Eye (tissue), 1 donor: ENCODE measurements at places on chromosomes 7 and 10.

- DNase-seq: no peak
These were observed 473 bp upstream of the ZNF32 start for GRCh38 chr10:43649185-43649523.

DNA sequence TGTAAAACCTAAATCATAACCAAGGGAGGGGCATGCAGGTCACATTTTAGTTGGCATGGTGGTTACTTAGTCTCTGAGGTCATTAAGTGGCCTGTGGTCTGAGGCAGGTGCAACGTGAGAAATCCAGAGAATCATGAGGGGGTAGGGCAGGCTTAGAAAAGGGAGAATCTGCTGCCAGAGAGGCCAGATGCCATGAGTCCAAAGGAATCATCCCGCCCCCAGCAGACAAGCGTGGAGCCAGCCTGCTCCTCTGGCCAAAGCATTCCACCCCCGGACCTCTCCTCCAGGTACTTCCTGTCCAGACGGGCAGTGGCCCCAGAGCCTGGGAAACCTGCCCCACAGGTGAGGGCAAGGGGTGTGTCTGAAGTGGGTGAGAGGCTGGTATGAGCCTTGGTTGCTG is 196.4 kb upstream of the ZNF32 start:
- no peak for DNase-seq

GRCh38 chr7:107039199-107039900 is 5.2 kb upstream of the PRKAR2B start:
- no peak for DNase-seq

- peak; percentile 81 for DNase-seq
These were observed 741 bp downstream of the GPR85 start for GRCh38 chr7:113085781-113086390.

GRCh38 chr7:136146925-136147324 is 169.8 kb upstream of the MTPN start:
- DNase-seq: no peak

DNA sequence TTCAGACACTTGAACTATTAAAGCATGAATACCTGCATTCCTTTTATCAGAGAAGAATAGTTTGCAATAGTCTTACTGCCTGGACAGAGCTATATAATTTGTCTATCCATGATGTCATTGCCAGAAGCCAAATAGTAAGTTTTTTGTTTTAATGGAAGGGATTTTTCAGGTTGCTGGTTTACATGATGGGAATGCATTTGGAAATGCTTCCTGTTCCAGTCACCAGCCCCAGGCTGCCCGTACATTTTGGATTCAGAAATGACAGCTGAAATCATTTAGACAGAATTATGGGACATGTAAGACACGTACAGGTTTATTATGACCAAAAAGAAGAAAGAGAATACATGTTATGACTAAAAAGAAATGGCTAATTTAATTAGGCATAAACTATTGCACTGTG is 293.1 kb downstream of the CDK14 start:
- DNase-seq: peak; percentile 20

GRCh38 chr10:129074939-129075338 is 392.1 kb upstream of the MGMT start:
- no peak for DNase-seq

GRCh38 chr7:145624618-145625017 is 492.0 kb upstream of the CNTNAP2 start:
- DNase-seq: no peak

GRCh38 chr7:98870121-98870651 is 372 bp upstream of the TMEM130 start:
- DNase-seq: peak; percentile 76

DNA sequence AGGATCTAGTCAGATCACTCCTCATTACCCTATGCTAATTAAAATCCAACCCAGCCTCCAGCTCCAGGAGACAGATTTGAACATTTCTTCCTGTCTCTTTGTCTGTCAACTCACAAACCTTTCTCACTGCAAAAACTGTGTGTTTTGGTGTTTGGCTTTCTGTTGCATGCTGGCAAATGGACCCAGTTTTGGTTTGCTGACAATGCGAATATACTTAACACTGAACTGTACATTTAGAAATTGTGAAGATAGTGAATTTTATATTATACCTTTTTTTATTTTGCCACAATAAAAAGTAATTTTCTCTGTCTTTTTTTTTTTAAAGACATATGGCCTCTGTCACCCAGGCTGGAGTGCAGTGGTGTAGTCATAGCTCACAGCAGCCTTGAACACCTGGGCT is 18.3 kb upstream of the TNPO3 start:
- no peak for DNase-seq

DNA sequence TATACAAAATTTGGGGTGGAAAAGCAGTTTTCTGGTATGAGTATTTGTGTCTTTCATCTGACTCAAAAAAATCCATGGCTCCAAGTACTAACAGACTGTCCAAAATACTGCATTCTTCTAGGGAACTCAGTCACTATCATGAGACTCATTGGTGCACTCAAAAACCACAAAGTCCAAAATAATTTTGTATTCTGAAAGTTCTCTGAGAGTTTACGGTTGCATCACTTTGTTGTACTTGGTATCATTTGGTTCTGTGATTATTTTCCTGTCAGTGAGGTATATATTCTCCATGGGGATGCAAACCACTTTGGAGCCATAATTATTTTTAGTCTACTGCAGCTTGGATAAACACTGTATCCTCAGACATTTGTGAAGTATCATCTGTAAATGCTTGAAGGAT is 28.0 kb upstream of the CABCOCO1 start:
- no peak for DNase-seq

DNA sequence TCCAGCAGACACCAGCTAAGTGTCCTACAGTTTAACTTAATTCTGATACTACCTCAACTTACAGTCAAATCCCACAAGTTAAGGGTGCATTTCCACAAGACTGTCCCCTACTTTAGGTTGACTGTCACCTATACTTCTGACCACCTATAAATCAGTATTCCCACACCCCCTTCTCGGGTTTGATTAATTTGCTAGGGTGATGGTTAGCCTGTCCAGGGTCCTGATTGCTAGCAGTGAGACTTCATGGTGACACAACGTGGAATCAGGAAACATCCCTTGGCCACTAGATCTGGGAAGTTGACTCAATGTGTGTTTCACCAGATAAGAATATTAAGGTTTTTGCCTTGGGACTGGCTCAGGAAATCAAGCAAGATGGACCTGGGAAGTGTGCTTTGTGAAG is 88.4 kb downstream of the OR13A1 start:
- no peak for DNase-seq

DNA sequence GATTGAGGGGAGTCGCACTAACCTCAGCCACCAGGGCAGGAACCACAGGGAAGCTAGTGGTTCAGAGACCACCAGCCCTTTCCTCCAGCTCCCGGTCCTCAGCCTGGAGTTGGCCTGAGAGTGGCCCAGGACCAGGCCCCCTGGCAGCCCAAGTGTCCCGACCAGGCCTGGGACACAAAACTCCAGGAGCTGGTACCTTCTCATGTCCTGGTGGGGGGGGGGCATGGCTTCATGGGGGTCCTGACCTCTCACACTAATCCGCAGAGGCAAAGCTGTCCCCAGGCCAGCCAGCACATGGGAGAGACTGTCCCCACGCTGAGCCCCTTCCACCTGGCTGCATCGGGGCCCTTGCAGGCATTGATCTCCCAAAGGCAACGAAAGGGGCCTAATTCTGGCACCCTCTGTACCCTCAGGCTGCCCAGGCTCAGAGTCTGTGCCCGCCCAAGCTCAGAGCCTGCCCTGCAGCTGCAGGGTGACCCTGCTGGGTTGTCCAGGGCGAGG is 28.2 kb downstream of the GPRIN2 start:
- no peak for DNase-seq

DNA sequence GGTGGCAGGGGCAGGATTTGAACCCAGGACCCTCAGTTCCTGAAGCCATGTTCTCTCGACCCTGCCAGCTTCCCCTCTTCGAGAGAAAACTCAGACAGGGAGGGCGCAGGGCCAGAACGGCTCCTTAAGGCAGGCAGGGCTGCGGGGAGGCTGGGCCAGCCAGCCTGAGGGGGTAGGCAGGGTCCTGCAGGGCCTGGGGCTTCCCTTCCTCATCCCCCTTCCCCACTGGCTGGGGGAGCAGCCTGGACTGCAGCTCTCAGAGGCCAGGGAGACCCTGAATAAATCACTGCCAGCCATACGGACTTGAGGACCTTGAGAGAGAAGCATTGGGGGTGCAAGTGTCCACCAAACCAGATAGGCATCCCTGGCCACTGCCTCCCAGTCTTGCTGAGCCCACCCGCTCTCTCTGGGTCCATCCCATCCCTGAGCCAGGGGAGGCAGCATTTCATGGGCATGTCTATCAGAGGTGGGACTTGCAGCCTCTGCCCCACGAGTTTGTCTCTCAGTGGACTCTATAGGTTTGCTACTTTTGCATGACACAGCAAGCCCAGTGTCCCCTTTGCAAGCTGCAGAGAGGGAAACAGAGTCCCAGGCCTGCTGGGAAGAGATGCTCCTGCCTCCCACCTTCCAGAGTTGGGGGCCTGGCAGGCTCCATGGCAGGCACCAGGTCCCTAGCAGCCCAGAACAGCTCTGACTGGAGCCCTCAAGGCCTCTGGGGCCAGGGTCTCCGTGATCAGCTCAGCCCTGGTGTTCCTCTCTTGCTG is 70.9 kb downstream of the MYL10 start:
- DNase-seq: no peak

- DNase-seq: peak; percentile 30
These were observed 264.8 kb downstream of the PTPRN2 start for GRCh38 chr7:158322616-158323530.

- DNase-seq: no peak
These were observed 131.6 kb downstream of the CD36 start for GRCh38 chr7:80770061-80770460.

- no peak for DNase-seq
These were observed 10.4 kb downstream of the TMEM72 start for GRCh38 chr10:44921506-44921905.

GRCh38 chr7:40077849-40078248 is 56.6 kb downstream of the MPLKIP start:
- DNase-seq: no peak

GRCh38 chr10:36256166-36256565 is 614.1 kb upstream of the FZD8 start:
- DNase-seq: peak; percentile 62

DNA sequence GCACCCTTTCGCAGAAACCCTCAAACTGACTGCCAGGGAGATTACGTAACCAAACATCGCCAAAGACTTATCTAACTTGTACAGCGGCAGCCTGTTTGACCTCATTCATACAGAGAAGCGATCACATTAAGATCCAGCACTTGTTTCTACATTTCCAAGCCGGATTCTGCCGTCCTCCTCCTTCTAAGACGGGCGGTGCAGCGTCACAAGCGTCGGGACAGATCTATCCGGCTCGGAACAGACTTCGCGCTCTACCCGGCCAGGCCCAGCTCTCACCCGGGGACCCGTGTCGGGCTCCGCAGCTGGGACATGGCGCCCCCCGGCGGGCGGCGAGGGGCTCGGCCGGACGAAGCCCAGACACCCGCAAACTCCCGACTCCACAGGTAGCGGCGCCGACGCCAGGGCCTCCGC is 373 bp downstream of the H2AZ2 start:
- peak; percentile 96 for DNase-seq

DNA sequence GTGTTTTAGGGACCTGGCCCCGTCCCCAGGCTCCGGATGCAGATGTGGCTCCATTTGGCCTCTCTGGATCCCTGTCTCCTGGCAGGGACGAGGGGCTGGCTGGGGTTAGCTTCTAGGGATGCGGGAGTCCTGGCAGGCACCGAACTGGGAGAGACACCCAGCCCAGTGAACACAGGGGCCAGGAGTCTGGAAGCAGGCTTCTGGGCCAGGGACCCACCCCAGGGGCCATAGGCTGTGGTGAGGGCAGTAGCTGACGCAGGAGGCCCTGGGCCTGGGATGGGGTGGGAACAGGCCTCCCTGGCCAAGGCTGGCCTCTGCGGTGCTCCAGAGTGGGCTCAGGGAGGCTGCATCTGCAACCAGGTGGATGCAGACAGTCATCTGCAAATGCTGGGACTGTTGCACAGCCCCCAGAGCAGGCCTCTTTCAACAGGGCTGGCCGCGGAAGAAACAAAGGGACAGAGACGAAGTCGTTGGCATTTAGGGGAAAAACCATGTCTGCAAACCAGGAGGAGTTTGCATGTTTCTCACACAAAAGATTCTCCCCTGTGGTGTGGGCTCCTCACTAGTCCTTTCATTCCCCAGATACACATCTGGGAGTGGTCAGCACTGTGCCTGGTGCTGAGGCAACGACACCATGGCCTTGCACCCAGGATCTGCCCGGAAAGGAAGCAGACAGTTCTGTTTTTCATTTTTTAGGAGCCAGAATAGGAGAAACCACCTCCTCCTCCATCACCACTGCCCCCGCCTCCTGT is 36.4 kb upstream of the ZNF488 start:
- no peak for DNase-seq

- DNase-seq: no peak
These were observed 21.4 kb upstream of the HELLS start for GRCh38 chr10:94524146-94524545.

DNA sequence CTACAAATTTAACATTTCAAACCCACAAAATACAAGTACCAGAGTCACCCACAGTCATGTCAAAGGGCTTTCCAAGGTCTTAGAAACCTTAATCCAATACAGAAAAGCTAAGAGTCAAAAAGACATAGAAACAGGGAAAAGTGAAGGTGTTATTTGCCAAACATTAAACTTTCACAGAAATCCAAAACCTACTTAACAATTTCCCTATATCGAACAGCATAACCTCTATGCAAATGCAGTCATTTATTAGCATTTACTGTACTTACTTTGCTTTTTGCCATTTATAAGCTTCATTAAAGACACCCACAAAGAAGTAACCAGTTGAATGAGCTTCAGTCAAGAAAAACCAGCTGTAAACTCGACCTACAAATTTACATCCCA is 1.6 kb downstream of the PANK1 start:
- no peak for DNase-seq

GRCh38 chr7:117639966-117640365 is 160.1 kb downstream of the CFTR start:
- no peak for DNase-seq

DNA sequence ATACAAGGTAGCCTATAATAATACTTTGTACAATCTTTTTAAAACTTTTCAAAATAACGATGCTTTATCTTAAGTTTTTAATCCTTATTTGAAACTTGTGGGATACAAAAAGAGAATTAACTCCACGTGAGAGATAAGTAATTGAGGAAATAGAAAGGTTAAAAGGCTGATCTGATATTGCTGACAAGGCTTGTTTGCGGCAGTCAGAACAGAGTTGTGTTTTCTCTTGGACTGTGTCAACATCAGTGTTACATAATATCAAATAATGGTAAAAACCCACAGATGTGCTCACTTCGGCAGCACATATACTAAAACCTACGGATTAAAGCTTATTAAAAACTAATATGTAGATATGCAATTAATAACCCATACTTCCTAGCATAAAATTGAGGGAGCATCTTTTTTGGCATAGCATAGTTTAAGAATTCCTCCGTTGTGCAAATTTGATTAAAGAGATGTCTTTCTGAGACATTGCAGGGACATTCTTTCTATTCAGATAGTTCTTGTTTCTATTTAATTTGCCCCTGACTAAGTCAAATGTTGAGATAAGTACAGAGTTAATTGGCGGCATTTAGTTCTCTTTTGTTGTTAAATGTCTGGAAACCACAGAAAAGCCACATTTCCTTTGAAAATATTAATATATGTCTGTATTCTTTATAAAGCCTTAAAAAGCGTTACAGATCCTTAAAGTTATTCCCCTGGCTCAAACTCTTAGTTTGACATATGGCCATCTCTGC is 63.3 kb downstream of the FAM185A start:
- no peak for DNase-seq
